ENCODE measurements at places on chromosomes 7 and 10.

GRCh38 chr10:79416578-79417255 lies 28.7 kb downstream of the ZCCHC24 start:
- no peak for DNase-seq

DNA sequence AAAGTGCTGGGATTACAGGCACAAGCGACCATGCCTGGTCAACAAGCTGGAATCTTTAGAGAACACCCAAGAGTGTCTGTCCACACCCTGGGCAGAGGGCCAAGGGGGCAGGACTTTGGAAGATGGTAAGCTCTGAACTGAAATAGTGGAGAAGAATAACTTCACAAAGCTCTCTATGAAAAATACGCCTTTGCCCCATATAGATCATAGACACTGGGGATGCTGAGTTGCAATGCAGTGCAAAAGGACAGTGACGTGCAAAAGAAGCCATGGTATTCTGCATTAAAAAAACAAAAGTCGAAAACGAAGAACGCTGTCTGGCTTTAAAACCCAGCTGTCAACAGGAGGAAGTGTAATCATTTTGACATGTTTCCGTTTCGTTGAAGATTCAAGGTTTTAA lies 353.6 kb downstream of the CALN1 start:
- no peak for DNase-seq

GRCh38 chr10:101670635-101671034 lies 24.3 kb downstream of the FBXW4 start:
- DNase-seq = no peak

- no peak for DNase-seq
These were observed 3.7 kb downstream of the GCC1 start for GRCh38 chr7:127581716-127582115.

DNA sequence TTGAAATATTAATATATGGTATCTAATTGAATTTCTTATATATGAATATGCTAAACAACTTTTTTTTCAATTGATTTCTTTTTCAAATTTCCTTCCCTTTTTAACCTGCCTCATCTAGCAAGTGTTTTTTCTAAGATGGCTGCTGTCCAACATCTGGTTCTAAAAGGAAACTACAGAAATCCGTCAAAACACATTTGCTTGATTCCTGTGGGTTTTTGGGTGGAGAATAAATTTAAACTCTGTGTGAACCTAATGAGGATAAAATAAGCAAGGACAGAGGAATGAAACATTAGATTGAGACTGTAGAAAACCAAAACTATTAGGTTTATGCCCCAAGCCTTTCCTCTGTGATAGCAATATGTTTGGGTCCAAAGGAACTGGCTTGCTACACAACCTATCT lies 75.5 kb upstream of the STARD3NL start:
- no peak for DNase-seq

- DNase-seq = no peak
These were observed 49.7 kb upstream of the INHBA start for GRCh38 chr7:41752615-41753014.

- DNase-seq = no peak
These were observed 34.2 kb downstream of the MTURN start for GRCh38 chr7:30168835-30169573.

GRCh38 chr7:12436896-12437535 lies 33.4 kb upstream of the VWDE start:
- DNase-seq = no peak

GRCh38 chr7:30164567-30164966 lies 29.8 kb downstream of the MTURN start:
- no peak for DNase-seq

Data from stimulated activated CD8-positive, alpha-beta memory T cell treated with anti-CD3 and anti-CD28 coated beads, Interleukin-7, amount 100 ng/mL, for 1 hour (primary cell).